NCI-H446 (cell line): ENCODE measurements at places on chromosomes 13 and 19.

DNA sequence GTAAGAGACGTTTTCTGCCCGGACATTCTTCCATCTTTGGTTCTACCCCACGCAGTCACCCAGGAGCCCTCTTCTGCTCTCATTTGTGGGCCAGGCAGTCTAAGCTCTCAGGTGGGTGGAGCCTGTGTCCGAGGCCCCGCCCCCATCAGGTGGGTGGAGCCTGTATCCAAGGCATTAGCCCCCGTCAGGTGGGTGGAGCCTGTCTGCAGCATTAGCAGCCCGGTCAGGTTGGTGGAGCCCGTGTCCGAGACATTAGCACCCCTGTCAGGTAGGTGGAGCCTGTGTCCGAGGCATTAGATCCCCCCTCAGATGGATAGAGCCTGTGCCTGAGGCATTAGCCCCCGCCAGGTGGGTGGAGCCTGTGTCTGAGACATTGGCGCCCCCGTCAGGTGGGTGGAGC, 45.5 kb upstream of the C13orf46 start:
- DNase-seq: no peak

GRCh38 chr13:72864142-72865011, 82.4 kb downstream of the PIBF1 start:
- no peak for DNase-seq

GRCh38 chr19:53772943-53773342, 51.2 kb downstream of the NLRP12 start:
- peak; percentile 8 for DNase-seq

- DNase-seq: no peak
Observed at GRCh38 chr19:58434217-58434616, 5.7 kb downstream of the ZNF132 start.

DNA sequence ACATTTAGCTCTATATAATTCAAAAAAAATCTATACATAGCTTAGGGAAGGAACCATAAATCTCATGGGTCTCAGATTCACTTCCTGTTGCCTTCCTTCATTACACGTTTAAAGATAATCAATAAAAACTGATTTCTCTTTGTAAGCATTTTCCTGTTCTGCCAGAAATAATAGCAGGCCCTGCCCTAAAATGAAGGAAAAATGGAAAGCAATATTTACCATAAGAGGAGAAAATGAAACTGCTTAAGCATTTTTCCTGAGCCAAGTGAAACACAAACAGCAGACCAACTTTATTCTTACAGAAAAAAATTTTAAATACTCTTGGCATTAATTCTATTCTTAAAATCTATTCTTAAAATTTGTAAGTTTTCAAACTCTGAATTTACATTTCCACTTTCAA, 4.0 kb downstream of the LHFPL6 start:
- no peak for DNase-seq

DNA sequence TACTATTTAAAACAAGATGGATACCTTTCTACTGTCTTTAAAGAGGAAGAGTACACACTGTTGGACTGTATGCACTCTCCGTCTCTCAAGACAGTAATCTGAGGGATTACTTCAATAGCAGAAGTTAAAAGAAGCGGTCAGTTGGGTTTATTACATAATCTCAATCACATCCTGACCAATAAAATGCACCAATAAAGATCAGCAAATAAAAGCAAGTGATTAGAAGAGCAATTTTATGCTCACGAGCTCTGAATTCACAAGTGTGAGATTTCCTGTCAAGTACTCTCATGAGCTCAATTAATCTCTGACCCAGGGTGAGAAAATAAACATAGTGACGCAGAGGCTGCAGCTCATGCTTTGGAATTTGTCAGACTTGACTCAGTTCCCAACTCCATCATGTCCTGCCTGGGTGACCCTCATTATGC, 12.2 kb downstream of the ABCC4 start:
- DNase-seq: no peak

GRCh38 chr13:113534236-113534860, 43.8 kb upstream of the DCUN1D2 start:
- DNase-seq: no peak

DNA sequence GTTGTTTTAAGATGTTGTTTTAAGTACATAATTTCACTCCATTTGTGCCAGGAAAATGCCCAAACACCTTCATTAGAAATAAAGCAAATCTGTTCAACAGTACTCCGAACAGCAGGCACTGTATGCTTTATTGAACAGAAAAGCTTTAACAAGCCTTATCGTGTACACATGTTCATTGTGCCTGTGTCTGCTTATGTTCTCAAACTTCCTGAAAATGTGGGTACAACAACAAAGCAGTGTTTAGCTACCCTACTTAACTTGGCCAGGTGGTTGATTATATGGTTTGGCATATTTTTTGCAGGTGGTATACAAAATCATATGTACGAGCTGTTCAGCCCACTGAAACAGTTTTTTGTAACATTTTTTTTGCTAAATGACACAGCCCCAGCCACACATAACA, 718.0 kb downstream of the DACH1 start:
- DNase-seq: peak; percentile 9

- DNase-seq: no peak
Observed at GRCh38 chr13:46401432-46401831, 14.4 kb upstream of the RUBCNL start.

- no peak for DNase-seq
Observed at GRCh38 chr19:54137699-54138488, at the start of gene CNOT3. CNOT3 (plus strand) TSS chr19:54137762; CDS start chr19:54142979, 5,217 bp downstream.

DNA sequence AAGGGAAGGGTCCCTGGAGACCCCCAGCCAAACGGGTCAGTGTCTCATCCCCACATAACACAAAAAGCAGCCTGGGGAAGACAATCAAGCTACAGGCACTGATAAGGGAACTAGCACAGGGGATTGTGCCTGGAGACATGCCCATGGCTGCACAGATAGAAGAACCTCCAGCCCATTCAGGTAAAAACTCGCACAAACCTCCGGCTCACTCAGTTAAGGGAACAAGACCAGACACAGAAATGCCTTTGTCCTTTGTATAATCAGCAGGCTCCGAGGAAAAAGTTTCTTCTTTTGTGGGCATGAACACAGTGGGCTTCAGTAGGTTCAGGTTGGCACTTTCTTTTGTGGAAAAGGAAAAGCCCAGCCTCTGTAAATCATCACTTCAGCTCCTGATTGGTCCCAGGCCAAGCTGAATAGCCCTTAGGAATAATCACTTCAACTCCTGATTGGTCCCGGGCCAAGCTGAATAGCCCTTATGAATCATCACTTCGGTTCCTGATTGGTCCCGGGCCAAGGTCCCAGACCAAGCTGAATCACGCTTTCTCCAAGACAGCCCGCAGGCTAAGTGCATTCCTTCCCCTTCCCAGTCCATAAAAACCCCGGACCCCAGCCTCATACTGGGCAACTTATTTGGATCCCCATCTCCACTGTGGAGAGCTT, 5.0 kb upstream of the ZNF230 start:
- DNase-seq: no peak

DNA sequence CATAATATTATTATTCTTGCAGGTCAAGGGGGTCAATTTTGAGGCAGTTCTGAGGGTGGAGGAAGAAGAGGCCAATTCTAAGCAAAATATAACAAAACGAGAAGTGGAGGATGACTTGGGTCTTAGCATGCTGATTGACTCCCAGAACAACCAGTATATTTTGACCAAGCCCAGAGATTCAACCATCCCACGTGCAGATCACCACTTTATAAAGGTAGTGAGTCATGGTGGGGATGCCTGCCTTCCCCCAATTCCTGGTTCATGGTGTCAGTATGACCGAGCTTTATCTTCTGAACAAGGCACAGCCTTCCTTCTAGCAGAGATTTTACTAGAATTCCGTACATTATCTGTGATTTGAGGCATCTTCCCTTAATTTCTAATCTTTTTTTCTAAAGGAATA, 9.4 kb upstream of the DCUN1D2 start:
- no peak for DNase-seq

DNA sequence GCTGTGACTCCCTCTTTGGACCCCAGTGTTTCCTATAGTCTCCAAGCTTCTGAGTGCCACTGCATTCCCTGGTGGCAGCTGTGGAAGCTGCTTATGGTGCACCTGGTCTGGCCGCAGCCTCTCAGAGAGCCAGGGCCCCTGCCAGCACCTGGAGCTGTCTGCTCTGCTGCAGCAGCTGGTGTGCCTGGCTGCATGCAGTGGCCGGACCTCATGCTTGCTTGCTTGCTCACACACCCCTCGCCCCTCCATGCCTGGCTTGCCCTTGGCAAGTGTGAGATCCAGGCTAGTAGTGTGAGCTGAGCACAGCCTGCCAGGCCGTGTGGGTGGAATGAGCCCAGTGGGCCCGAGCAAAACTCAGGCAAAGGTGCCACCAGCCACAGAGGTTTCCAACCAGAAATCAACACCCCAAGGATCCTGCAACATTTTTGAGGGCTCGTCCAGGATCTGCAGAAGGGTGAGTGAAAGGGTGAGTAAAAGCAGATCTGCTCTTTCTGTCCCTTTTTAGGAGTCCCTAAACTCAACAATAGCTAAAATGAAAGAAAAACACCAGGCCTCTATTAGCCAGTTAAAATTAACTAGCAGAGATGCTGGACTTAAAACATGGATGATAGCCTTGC, 7.6 kb upstream of the MLLT1 start:
- no peak for DNase-seq

DNA sequence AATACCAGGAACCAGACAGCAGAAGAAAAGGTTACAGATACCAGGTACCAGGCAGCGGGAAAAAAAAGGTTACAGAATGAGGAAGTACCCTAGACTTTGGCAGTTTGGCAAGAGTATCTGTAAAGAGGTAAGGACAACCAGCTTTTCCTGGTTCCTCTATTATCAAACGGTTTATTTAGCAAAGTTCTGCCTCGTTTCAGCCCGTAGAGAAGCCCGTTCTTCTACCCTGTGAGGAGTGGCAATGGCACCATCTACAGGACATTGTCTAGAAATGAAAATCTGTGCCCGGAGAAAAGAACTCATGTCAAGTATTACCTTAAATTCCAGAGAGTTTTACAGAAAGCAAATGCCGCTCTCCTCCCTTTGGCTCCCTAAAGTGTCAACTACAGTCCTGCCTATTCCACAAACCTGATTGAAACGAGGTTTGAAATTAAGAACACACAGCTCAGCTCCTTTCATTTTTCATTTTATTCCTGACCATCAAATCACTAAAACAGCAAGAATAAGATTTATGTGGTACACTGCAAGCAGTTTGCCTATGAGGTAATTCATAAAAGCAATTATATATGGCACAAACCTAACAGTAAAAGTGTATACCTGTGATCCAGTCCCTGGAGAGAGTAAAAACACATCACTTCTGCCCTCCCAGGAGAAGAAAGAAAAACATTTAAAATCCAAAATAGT, 226.3 kb downstream of the SLC7A1 start:
- DNase-seq: peak; percentile 2

DNA sequence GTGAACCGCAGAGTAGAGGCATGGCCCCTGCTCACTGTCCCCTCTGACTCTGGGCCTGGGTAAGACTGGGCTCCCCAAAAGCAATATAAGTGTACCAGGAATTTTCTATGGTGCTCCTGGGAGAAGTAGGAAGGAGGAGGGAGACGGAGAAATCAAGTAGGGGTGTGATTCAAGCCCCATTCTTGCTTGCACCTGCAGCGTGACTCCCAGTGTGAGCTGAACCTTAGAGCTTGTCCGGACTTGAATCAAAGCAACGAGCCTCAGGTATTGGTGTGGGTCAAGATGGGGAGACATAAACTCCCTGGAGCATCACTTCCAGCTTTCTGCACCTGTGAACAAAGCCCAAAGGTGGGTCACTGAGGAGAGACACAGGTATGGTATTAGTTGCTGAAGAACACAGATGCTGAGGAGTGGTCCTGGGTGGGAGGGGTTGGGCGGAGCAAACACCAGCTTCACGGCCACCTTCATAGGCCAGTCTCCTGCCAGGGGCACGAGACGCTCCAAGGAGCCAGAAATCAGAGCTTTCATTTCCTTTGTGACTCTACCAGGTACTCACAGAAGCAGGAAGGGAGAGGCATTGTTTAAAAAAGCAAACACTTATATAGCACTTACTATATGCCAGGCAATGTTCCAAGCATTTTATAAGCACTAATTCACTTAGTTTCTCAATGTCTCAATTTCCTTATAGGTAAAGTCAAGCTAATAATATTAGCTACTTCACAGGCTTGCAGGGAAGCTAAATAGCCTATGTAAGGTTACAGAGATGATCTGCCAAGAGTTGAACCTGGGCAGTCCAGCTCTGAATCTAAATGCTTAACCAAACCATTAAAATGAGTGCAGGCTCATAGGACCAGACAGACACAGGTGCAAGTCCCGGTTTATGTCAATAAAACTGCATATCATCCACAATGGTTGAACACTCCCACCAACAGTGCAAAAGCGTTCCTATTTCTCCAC, 775.3 kb downstream of the UQCRFS1 start:
- DNase-seq: no peak

DNA sequence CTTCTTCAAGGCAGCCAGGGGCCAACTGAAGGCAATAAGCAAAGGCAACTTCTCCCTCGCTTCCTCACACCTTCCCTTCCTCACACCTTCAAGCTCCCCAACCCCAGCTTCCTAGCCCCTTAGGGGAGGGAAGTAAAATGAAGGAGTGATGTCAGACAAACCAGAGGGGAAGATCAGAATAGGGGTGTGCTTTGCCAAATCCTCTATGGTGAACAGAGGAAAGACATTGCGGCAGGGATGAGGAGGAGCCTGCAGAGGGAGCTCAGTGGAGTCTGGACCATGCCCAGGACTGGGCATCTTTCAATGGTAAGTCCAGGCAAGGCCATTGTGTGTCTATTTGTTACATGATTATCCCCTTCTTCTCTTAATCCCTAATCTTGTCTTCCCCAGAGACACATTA, 164.0 kb downstream of the TSHZ3 start:
- DNase-seq: no peak

GRCh38 chr13:29852472-29853054, 2.1 kb upstream of the UBL3 start:
- no peak for DNase-seq

DNA sequence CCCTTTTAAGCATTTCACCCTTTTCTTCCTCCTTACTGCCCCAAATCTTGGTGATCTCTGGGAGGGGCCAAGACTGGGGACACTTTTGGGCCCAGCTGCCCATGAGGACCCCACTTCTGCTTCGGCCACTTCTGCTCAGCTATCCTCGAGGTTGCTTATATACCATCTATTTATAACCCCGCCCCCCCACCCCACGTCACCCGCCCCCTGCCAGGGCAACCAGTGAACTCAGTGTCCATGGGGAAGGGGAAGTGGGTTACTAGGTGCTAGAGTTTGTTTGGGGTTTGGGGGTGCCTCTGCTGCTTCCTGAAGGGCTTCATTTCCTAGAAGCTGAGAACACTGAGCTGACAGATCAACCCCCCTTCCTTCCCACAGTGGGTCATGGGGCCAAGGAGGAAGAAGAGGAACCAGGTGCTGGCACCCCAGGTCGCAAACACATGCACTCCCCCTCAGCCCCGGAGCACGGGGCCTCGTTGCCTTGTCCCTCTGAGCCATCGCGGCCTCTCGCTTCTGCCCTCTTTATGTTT, 6.1 kb upstream of the ADGRE5 start:
- no peak for DNase-seq

DNA sequence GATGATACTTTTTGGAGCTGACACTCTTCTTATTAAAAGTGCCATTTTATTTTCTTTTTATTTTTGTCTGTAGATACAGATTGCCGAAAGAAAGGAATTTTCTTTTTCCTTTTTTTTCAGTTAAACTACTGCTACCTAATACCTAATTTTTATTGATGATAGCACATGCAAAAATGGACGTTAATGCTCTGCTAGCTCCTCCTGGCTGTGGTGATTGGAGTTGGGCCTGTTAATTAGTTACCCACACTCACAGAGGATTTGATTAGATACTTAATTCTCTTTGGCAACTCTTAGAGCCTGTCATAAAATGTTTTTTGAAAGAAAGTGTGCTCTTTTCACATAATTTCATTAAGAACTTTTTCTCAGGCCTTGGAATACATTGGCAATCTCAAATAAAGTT, 366.8 kb downstream of the DCT start:
- DNase-seq: no peak
